Foreskin fibroblast (primary cell): ENCODE measurements at places on chromosomes 16 and 17.

- DNase-seq, result peak; percentile 98
These were observed 78.8 kb downstream of the WIPI1 start for GRCh38 chr17:68378268-68379176.

GRCh38 chr16:87592018-87592712 is 10.1 kb upstream of the JPH3 start:
- DNase-seq, result no peak

- DNase-seq, result no peak
These were observed 18.4 kb downstream of the ESRP2 start for GRCh38 chr16:68217506-68217905.

DNA sequence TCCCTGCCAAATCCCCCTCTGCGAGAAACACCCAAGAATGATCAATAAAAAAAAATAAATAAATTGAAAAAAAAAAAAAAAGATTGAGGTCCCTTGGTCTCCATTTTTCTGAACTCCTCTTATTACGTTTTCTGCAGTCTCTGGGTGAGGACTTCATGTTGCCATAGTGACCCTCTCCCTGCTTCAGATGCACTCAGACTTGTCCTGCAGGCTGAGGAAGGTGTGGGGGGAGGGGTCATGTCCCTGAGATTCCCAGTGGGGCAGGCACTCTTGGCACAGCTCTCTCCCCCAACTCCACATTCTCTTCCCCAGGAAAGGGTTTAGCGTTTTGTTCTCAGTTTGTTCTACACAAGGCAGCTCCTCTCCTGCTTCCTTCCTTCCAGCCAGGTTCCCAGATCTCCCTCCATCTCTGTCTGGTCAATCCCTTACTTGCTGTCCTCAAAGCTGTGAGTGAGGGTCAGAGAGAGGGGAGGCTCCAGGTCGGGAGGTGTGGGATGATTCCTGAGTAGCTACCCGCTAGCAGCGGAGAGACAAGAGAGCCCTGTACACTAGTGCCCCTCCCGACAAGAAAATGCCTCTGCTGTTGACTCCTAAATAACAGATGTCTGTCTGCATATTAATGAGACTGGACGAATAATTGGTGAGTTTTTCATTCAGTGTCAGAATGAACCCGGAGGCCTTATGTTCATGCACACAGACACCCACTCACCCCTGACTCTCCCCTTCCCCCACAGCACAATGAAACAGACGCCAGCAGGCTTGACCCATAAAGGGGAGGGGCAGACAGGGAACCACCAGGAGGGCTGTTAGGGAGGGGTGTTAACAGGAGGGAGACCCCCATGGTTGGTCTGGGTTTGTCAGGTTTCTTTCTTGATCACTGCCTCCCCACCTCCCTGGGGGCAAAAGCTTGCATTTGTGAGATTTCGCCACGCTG is 9.2 kb downstream of the RND2 start:
- no peak for DNase-seq

GRCh38 chr17:40457964-40458791 is 14.9 kb downstream of the IGFBP4 start:
- DNase-seq, result peak; percentile 94

- no peak for DNase-seq
These were observed 14.3 kb downstream of the GDPD1 start for GRCh38 chr17:59234631-59235030.

DNA sequence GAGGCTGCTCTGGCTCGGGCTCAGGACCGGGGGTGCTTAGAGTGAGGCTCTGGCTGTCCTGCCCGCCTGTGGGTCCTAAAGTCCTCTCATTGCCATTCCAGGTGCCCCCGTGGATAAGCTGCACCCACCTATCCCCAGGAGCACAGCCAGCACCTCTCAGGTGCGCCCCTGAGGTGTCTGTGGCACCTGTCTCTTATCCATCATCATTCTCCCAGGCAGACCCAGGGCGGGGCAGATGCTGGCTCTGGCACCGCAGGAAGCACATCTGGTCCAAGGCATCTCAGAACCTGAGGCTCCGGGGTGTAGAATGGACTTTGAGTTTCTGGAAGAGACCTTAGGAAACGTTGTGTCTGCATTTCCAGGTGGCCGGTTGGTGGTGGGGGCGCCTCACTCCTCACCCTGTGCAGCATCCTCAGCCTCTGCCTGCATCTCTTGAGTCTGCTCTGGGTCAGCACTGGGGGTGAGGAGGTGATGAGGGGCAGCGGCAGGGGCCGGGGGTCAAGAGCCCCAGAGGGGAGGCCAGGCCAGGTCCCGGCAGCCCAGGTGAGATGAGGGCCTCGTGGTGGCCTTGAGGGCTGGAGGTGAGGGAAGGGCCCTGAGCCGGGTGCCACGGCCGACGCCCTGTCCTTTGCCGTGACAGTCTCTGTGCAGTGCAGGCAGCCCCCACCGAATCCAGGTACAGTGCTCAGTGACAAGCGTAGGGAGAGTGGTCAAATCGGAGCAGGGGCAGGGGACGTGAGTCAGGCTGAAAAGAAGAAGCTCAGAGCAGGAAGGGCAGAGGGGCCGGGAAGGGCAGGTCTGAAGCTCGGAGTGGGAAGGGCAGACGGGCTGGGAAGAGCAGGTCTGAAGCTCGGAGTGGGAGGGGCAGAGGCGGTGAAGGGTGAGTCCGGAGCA is 173.5 kb downstream of the NPIPB11 start:
- DNase-seq, result no peak

DNA sequence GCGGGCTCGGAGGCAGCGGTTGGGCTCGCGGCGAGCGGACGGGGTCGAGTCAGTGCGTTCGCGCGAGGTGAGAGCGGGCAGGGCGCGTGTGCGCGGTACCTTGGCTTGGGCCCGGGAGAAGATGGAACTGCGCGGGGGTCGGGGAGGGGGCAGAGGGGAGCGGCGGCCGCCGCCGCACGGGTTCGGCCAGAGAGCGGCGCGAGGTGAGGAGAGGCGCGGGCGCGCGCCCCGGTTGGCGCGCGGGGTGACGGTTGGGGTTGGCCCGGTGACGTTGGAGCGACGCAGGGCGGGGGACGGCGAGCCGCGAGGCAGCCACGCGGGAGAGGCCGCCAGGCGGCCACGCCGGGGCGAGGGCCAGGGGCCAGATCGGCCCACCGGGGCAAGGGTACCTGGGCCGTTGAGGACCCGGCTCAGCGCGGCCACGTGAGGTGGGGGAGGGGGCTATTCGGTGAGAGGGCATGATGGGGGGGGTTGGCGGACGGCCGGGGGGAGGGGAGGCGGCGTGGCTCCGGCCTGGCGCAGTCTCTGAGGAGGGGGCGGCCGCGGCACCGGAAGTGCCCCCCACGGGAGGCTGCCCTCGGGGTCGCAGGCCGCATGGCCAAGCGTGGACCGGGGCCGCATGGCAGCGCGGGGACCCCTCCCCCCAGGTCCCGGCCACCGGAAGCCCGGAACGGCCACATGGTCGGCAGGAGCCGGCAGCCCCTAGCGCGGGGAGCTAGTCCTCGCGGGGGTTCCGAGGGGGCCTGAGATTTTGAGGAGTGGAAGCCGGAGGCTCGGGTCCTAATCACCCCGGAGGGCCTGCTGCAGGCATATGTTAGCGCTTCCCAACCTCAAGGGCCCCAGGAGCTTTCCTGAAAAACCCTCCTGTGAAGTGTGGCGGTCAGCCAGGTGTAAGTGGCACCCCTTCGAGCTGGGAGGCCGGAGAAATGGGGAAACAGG is 527 bp downstream of the EIF5A start:
- peak; percentile 48 for DNase-seq

DNA sequence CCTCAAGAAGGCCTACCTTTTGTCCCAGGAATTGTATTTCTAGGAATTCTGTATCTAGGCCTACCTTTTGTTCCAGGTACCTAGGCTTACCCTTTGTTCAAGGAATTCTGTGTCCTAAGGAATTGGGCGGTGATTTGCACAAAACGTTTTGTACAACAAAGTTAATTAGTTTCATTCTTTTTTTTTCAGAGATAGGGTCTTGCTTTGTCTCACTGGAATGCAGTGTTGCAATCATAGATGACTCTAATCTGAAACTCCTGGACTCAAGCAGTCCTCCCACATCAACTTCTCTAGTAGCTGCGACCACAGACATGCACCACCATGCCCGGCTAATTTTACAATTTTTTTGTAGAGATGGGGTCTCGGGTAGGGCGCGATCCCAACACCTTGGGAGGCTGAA is 7.0 kb downstream of the CDR2L start:
- peak; percentile 55 for DNase-seq

- DNase-seq, result peak; percentile 51
These were observed 519 bp downstream of the ST6GALNAC2 start for GRCh38 chr17:76585033-76585648.

GRCh38 chr17:79927688-79928501 is 88.7 kb upstream of the CBX4 start:
- DNase-seq, result no peak

GRCh38 chr17:7951143-7951792 is 19.3 kb downstream of the CNTROB start:
- no peak for DNase-seq

- DNase-seq, result no peak
These were observed 33.5 kb downstream of the HLF start for GRCh38 chr17:55298111-55298730.

GRCh38 chr16:64426131-64426666 is 695.7 kb downstream of the CDH11 start:
- no peak for DNase-seq

GRCh38 chr16:9279291-9280068 is 188.0 kb downstream of the HAPSTR1 start:
- no peak for DNase-seq

DNA sequence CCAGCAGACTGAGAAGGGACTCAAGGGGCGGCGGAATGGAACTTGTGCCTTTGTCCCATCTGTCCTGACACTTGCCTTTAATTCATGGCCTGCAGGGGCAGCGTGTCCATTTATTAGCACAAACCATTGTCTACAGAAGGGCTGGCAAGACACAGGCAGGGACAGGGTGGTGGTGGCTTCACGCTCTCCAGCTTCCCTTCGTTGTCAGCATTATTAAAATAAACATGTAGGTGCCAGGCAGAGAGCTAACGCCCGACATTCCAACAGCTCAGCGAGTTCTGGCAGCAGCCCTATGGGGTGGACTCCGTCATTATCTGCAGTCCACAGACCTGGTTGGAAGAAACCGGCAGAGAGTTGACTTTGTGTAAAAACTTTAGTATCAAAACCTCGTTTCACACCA is 16.3 kb downstream of the DNAI2 start:
- no peak for DNase-seq

- no peak for DNase-seq
These were observed 79.9 kb downstream of the LITAF start for GRCh38 chr16:11506741-11507305.

DNA sequence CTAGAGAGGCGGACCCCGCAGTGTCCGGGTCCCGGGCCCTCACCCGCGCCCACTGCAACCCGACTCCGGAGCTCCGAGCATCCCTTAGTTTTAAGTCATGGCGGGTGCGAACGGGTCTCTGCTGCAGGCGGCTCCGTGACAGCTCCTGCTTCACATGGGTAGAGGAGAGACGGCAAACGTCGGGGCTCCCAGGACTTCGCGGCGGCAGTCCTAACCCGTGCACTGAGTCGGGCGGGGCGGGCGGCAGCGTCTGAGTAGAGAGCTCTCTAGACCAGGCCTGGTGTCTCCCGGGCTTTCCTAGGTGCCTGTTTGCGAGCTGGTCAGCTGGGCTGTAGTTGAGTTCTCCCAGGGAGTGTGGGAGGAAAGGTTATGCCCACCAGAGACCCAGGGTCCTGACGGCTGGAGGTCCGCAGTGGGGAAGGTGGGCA is 345 bp downstream of the TSC2 start:
- peak; percentile 34 for DNase-seq

DNA sequence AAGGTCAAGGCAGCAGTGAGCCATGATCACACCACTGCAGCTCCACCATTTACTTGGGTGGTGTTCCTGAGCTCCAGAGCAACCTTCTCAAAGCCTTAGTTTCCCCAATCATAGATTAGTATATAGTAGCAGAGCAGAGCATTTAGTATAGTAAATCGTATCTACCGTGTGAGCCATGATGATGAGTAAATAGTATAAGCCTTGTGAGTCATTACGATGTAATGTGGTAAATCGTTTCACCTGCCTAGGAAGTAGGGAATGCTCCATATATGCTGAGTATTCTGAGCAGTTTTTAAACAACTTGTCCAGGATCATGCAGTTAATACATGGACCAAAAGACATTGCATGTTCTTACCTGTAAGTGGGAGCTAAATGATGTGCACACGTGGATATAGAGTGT is 66.4 kb downstream of the SCNN1B start:
- DNase-seq, result no peak
